ENCODE measurements at places on chromosomes 6 and 20.

- no peak for DNase-seq
Measured at GRCh38 chr6:140671926-140672325, 1297.5 kb upstream of the CITED2 start.

GRCh38 chr20:62242176-62242575 lies 3.9 kb downstream of the OSBPL2 start:
- DNase-seq = no peak

DNA sequence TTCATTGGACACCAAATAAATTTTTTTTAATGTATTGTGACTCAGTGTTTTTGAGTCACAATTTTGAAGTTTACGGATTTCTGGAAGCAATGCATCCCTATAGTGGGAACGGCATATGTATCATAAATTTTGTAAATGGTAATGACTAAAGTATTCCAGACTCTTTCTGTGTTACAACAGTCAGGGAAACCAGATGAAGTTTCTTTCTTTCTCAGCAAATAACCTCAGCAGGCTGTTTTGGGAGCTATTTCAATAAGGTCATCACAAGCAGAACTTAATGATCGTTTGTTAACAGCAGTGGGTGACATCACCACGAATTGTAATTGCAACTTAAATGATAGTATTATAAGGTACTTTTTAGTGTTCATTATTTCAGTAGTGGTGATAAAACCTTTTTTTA lies 52.0 kb downstream of the HIVEP1 start:
- DNase-seq = no peak

- DNase-seq = no peak
Measured at GRCh38 chr6:144104898-144105487, 9.6 kb upstream of the SF3B5 start.

DNA sequence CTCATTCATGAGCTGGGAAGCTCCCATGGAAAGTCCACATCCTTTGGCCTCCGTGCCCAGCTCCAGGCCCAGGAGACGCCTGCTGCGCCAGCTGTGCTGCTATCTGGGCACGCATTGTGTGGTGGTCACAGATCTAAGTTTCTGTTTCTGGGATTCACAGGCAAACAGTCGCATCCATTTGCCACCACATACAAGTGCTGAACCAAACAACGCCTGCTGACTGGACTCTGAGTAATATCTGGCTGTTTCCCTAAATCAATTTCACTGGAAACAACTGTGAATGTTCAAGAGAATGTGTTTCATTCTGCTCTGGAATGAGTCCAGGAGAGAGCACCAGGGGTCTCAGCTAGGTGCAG lies 45.5 kb downstream of the IRF4 start:
- DNase-seq = no peak
